ENCODE measurements at places on chromosomes 16 and 17.
A peak's percentile ranks its signal among the peaks of the same experiment; 100 is the strongest.

GRCh38 chr16:80007231-80007630 is 406.7 kb upstream of the MAF start:
- no peak for DNase-seq

DNA sequence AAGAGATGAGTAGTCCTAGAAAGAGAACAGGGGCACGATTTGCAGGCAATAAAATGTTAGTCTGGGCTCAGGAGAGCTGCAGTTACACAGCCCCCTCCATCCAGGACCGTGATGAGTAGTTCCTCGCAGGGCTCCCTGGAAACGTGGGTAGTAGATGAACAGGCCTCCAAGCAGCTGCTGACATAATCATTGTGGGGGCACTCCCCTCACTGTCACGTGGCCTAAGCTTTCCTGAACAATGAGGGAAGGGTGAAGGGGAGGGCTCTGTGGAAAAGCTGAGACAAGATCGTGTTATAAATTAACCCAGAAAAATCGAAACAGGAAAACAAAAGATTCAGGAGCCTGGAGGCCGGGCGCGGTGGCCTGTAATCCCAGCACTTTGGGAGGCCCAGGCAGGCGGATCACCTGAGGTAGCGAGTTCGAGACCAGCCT is 1.3 kb upstream of the PER1 start:
- DNase-seq, result peak; percentile 53

GRCh38 chr16:5028950-5029475 is 4.7 kb downstream of the NAGPA start:
- DNase-seq, result no peak

DNA sequence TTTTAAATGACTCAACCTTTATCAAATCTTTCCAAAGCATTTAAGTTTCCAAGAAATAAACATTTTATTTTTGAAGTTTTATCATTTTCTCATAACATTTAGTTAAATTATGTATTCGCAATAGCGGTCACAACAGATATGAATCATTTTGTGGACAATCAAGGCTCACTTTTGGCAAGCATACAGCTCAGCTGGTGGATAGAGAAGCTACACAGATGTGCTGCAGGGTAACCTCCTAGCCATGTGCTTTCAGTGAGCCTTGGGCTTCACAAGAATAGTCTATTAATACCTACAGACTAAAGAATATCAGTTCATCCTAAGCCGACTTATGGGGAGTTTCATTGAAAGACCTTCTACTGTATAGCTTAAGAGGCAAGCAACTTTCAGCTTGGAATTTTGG is 144.8 kb downstream of the MRTFB start:
- no peak for DNase-seq

DNA sequence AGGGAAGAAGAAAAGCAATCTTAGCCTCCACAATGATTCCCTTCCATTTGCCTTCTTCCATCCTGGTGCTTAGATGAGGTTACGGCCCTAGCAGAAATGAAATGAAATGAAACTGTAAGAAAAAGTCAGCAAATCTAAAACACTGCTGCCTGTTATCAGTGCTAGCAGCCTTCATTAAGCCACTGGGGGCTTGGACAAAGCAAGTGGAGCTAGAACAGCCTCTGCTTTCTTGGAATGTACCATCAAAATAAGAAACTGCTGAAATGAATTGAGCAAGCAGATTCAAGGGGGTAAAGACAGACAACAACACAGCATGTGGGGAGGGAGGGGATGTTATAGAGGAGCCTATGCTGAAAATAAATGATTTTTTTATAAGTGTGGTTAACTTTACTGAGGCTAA is 5.1 kb downstream of the ANKFN1 start:
- DNase-seq, result no peak

- DNase-seq, result no peak
Measured at GRCh38 chr17:27849474-27850185, 43.5 kb downstream of the LYRM9 start.

GRCh38 chr17:41588126-41588810 is 1.6 kb upstream of the KRT14 start:
- DNase-seq, result no peak

DNA sequence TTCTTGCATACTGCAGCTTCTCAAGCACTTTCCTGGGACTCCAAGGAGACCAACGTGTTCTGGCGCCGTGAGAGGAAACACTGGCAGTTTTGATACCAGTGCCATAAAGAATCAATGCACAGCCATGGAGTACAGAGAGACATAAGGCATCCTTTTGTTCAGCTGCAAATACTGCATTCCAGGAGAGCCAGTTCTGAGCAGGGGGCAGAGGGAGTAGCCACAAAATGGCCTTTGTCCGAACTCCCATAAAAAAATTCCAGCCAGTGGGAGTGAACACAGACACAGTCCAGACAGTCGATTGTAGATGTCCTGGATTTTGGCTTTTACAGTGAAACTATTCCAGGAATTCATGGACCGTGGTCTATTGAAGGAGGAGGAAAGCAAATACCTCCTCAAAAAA is 36.2 kb upstream of the TEKT3 start:
- DNase-seq, result no peak

DNA sequence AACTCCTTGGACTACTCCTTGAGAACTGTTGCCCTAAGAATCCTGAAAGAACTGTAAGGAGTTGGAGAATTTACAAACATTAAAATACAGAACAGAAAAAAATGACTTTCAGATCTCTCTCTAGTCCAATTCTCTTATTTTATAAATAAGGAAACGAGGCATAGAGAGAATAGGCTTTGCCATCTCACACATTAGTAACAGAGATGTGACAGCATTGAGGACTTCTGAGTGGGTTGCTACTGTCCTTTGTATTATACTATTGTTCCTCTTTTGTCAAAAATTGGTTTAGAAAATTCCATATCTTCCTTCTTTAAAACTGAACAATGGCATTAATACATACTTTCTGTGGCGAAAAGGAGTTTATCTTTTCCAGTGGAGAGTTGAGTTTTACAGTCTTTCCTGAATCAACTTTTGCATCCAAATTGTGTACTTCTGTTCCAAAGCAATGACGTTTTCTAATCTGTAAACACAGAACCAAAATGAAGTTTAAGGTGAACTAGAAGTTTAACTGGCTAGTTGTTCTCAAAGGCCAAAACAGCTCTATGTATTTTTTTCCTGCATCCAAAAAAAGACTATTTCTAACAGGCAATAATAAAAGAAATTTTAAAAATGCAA is 16.5 kb downstream of the BRIP1 start:
- DNase-seq, result no peak

DNA sequence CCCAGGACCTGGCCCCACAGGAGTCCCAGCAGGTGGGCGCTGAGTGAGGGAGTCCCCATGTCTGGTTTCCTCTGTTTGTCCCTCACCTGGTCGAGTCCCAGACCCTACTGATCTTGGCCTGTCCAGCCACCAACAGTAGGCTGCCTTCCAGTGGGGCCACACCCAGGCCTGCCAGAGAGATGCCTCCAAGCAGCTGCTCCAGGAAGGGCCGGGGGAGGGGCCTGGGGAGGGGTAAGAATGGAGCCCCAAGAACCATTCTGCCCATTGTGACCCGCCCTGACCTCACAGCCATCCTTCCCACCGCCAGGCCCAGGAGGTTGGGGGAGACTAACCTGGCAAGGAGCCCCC is 736 bp downstream of the SPATA20 start:
- DNase-seq, result no peak

- no peak for DNase-seq
Measured at GRCh38 chr17:33055746-33056145, 64.1 kb downstream of the SPACA3 start.

- DNase-seq, result no peak
Measured at GRCh38 chr17:82299452-82299851, 18.0 kb downstream of the CD7 start.

GRCh38 chr16:57519796-57520360 is 16.5 kb downstream of the CCDC102A start:
- DNase-seq, result peak; percentile 83

GRCh38 chr16:76705892-76706291 is 428.7 kb downstream of the CNTNAP4 start:
- no peak for DNase-seq

DNA sequence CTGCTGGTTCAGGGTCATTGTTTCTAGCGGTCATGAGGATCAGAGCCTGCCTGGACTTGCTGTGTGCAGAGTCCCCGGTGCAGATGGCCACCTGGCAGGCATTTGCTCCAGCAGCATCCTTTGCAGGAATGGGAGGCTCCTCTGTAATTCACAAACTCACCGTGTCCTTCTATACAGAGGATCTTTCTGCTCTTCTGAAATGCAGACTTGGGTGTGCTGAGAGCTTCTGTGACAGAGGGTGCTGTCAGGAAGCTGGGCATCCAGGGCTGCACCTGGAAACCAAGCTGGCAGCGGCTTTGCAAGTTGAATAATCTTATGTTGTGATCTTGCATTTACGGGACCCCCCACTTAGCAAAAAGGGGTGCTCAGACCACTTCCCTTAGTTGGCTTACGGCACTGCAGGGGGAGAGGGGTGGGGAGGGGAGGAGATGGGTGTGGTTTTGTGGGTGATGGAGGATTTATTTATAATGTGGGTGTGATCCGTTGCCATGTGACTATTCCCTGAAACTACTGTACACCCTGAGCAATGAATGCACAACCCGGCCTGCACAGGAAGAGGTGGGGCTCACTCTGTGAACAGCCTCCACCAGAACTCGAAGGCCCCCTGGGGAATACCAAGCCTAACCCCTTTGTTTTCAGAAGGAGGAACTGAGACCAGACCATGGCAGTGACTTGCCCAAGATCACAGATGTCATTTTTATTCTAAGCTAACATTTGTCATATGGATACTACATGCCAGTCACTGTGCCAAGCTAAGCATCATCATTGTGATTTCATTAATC is 178.3 kb downstream of the PRKCB start:
- peak; percentile 71 for DNase-seq

DNA sequence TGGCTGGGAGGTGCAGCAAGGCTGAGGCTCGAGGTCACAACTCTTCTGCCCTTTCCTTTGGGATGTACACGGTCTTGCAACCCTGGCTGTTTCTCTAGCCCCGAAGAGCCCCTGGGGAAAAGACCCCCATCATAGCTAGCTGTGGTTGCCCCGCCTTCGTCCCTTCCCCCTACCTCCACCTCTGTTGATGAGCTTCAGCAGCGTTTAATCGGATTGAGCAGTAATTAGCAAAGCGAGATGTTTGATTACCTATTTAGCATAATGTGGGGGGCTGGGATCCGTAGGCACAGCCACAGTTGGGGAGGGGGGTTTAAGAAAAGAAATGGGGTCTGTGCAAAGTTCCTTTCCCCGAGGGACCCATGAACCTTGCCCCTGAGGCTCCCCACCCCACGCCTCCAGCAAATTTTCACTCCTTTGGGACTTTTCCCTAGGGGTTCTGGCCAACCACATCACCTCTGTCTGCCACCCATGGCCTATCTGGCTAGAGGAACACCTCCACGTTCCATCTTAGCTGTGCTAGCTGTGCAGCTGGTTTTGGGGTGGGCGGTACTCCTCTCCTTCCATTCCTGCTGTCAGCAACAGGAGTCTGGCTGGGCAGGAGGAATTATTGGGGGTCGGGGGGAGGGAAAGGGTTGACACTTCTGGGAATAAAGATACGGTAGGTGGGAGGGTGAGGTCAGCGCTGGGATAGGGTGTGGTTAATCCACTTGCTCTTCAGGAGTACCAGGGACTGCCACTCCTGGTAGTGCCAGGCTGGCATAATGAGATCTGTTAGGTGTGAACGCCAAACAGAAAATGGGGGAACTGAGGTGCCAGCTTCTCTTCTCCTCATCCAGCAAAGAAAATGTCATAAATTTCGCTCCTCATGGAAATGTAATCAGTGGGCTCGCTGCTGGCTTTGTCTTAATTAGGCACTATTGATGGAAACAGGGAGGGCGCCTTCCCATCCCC is 1.3 kb upstream of the DNAH2 start:
- DNase-seq, result no peak

DNA sequence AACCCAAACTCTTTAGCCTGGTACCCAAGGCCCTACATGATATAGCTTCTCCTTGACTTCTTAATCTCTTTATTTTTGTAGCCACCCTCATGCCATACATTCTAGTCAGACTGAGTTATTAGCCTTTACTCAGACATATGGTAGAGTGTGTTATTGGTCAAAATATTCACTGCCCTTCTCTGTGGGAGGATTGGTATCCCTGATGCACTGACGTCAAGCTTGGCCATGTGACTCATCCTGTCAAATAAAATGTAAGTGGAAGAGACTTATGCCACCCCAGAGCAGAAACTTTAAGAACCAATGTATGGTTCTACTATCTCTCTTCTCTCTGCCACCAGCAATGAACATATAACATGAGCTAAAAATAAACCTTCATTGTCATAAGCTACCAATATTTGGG is 12.2 kb upstream of the BEAN1 start:
- no peak for DNase-seq

DNA sequence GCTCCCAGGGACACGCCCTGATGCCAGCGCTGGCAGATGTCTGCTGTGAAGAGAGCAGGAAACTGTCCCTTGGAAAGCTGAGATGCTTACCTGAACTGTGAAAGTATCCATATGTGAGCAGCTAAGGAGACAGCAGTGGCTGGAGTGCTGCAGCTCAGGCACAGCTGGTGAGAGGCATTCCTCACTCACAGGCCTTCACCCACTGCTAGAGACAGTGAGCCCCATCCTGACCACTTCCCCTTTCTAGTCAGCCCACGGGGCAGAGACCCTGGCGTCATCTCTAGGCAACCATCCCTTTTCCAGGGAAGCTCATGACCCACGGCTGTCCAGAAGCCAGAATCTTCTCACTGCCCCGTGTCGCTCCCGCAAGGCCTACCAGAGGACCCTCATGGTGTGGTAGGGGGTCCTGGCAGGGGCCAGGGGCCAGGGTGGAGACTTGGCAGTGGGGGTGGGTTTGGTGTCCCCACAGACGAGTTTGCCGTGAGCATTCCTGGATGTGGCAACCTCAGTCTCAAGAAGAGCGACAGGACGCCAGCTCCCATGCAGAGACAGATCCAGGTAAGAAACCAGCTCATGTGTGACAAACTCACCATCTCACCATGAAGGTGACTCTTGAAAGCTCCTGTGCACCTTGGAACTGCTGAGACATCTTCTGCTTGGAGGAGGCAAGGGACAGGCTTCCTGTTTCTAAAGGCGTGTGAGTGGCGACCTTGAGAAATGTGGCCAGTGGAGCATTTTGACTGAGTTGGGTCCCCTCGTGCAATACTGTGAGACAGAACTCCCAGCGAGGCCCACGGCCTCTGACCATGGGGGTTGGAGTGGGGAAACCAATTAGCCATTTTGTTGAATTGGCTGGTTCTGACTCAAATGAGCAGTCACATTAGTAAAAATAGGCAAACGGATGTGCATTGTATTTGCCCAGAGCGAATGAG is at the start of gene SCIMP:
SCIMP (minus strand) TSS at position 216 of the 932 bp plus-strand sequence; CDS start at position 111, 105 bp downstream.
- DNase-seq, result no peak

- DNase-seq, result peak; percentile 66
Measured at GRCh38 chr17:78131172-78132083, 857 bp downstream of the TMC8 start.

GRCh38 chr16:28529124-28529523 is 9.7 kb downstream of the NUPR1 start:
- no peak for DNase-seq

DNA sequence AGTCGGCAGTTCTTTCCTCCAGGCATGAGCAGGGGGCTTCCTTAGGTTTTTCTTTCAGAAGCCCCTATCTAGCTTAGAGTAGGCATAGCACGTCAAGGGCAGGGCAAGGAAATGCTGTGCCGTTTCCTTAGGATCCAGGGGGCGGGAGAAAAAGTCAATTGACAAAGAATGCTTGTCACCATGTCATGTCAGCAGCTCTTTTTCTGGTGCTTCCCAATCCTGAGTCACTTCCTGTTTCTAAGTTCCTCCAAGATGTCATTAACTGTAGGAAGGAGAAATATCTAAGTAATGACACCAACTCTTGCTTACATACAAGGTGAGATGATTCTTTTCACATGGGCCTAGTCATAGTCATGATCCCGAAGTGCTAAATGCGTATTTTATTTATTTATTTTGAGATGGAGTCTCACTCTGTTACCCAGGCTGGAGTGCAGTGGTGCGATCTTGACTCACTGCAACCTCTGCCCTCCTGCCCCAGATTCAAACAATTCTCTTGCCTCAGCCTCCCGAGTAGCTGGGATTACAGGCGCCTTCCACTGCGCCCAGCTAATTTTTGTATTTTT is 35.2 kb downstream of the GJC1 start:
- DNase-seq, result no peak

Data from activated CD4-positive, alpha-beta T cell treated with anti-CD3 and anti-CD28 coated beads, Interleukin-10, Interleukin-2, amounts not matched to agents 100 ng/mL and 50 ng/mL, durations not matched to agents 16 hours and 8 hours (primary cell).